ENCODE measurements at places on chromosomes 7 and 10.

- no peak for DNase-seq
These were observed 527.6 kb upstream of the SORCS1 start for GRCh38 chr10:107692072-107692471.

DNA sequence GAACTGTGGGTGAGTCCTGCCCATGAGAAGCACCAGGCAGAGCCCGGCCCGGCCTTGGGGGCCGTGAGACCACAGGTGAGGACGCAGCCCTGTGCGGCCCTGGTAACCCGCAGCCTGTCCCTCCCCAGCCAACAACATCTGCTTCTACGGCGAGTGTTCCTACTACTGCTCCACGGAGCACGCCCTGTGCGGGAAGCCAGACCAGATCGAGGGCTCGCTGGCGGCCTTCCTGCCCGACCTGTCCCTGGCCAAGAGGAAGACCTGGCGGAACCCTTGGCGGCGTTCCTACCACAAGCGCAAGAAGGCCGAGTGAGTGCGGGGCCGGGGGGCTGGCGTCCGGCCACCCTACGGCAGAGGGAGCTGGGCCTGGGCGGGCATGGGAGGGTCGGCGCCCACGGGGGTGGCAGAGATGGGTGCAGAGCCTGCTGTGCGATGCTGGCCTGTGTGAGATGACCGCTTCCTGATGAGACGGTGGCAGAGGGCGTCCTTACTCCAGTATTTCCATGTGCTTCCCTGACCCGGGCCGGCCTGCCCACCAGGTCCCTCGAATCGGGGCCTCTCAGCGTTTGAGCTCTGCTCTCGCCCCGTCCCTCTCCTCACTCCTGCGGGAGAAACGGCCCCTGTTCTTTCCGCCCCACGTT, 34.1 kb upstream of the FOXL3 start:
- no peak for DNase-seq

- no peak for DNase-seq
These were observed 27.7 kb downstream of the ANKRD26 start for GRCh38 chr10:27072436-27073114.

DNA sequence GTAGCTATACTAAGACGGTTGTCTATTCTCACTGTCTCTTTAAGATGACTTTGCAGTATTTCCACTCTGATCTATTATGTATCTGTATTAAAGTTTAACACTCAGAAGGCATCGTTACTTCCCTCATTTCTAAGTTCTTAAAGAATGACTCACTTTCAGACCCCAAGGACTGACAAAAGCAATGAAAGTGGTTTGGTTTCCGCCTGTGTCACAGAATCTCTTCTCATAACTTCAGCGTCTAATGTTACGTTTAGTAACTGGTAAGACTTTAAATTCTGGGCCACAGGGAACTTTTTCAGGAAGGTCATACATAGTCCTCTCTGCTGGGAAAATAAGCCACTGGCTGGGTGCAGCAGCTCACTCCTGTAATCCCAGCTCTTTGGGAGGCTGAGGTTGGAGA, 892.0 kb upstream of the AUTS2 start:
- DNase-seq: no peak

DNA sequence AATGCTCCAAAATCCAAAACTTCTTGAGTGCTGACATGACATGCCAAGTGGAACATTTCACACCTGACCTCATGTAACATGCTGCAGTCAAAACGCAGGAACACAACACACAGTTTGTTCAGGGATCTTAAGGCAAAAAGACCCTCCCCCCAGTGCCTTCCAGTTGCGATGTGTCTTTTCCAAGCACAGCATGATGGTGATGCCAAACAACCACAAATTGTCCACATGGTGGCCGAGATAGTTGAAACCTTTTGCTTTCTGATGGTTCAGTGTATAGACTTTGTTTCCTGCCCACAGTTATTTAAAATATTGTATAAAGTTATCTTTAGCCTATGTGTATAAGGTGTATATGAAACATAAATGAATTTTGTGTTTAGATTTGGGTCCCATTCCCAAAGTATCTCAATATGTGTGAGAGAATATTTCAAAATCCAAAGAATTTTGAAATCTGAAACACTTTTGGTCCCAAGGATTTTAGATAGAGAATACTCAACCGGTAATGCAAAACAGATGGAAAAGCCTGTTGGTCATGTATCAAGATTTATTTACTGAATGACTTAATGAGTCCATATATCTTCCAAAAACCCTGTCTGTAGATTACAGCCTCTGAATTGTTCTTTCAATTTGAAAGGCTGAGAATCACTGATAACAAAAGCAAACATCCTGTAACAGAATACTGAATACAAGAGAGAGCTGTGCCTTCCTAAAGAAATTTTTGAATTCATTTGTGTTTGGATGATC, 93.4 kb upstream of the OIT3 start:
- DNase-seq: no peak

GRCh38 chr10:12401466-12401865, 52.1 kb downstream of the CAMK1D start:
- no peak for DNase-seq

Data from right renal cortex interstitium (tissue), 3 donors.